ENCODE measurements at places on chromosomes 11 and 22.

- DNase-seq = no peak
- H3K27me3 ChIP-seq = no peaks in the 10 kb centered on the region
- peak overlapping the region; percentile 72 for H3K27ac ChIP-seq
- peaks cover 41% of the 10 kb centered on the region for H3K4me1 ChIP-seq
- no peaks in the 10 kb centered on the region for H3K36me3 ChIP-seq
Observed at GRCh38 chr22:50308986-50309600, 1.6 kb upstream of the PLXNB2 start.

DNA sequence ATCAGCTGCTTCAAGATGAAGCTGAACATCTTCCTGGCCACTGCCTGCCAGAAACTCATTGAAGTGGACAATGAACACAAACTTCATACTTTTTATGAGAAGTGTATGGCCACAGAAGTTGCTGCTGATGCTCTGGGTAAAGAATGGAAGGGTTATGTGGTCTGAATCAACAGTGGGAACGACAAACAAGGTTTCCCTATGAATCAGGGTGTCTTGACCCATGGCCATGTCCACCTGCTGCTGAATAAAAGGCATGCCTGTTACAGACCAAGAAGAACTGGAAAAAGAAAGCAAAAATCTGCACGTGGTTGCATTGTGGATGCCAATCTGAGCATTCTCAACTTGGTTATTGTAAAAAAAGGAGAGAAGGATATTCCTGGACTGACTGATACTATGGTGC, 22.2 kb upstream of the BIRC3 start:
- H3K36me3 ChIP-seq = no peaks in the 10 kb centered on the region
- no peak overlapping the region for H3K27ac ChIP-seq
- H3K27me3 ChIP-seq = no peaks in the 10 kb centered on the region

GRCh38 chr11:41456269-41456668, 3.2 kb downstream of the LRRC4C start:
- no peaks in the 10 kb centered on the region for H3K27me3 ChIP-seq
- no peaks in the 10 kb centered on the region for H3K4me1 ChIP-seq
- no peak overlapping the region for H3K27ac ChIP-seq
- H3K36me3 ChIP-seq = no peaks in the 10 kb centered on the region
- no peak overlapping the region for H3K4me3 ChIP-seq

GRCh38 chr11:11558396-11558795, 63.4 kb downstream of the GALNT18 start:
- H3K36me3 ChIP-seq = no peaks in the 10 kb centered on the region
- H3K4me1 ChIP-seq = peaks cover 30% of the 10 kb centered on the region
- no peak overlapping the region for H3K27ac ChIP-seq

DNA sequence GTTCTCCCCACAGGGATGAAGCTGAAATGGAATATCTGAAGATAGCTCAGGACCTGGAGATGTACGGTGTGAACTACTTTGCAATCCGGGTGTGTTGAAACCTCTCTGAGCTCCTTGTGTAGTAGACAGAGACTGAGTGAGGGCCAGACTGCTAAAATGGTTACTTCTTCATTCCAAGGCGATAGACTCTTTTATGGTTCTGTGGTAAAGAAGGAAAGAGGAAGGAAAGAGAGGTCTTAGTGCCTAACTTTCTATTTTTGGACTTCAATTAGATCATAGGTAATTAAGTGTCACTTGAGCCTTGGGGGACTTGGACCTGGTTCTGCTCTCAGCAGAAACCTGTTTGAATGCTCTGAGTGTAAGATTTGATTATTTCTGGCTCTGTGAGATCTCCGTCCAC, 54.7 kb downstream of the NF2 start:
- H3K27me3 ChIP-seq = no peaks in the 10 kb centered on the region
- H3K4me1 ChIP-seq = peaks cover 7% of the 10 kb centered on the region
- H3K36me3 ChIP-seq = peaks cover 6% of the 10 kb centered on the region

DNA sequence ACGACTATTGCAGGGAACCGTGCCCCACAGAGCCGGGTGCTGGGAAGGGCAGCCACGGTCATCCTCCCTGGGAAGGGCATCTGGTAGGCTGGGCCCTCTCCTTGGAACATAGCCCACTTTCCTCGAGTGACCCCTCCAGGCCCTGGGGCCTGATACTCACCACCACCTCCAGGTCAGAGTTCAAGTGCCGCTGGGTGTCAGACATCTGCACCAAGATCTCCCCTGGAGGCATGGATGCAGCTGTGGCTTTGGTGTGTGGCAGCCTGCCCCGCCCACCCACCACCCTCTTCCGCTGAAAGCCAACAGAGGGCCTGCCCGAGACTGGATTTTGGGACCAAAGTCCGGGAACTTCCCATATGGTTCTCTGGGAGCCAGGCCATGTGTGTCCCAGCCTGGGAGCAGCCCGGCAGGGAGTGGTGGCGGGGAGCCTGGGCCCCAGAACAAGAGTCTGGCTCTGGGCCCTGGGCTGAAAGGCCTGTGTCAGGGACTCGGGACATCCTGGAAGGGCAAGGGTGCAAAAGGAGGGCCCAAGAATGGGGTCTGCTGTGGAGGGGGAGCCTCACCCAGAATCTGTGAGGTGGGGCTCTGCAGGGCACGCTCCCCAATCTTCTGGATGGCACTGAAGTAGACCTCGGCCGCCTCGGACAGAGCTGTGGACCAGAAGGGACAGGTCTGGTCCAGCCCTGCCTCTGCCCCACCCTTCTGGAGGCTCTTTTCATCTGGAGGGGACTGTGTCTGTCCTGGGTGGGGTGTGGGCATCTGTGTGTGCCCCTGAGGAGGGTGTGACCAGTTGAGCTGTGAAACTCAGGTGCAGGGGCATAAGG, 2.6 kb downstream of the BAIAP2L2 start:
- no peak overlapping the region for H3K4me3 ChIP-seq
- no peak for DNase-seq
- H3K27me3 ChIP-seq = no peaks in the 10 kb centered on the region
- H3K27ac ChIP-seq = peak overlapping the region; percentile 12

GRCh38 chr11:79437981-79438630, 2.7 kb downstream of the TENM4 start:
- no peak for DNase-seq
- peak overlapping the region; percentile 89 for H3K4me3 ChIP-seq
- H3K36me3 ChIP-seq = no peaks in the 10 kb centered on the region
- peaks cover 35% of the 10 kb centered on the region for H3K4me1 ChIP-seq

All from thoracic aorta (tissue), 2 donors.